ENCODE measurements at places on chromosomes 6 and 20.

- H3K36me3 ChIP-seq, result no peaks in the 10 kb centered on the region
- peak within 1 kb of the TSS; percentile 66 for H3K27ac ChIP-seq
- no peak for DNase-seq
Measured at GRCh38 chr6:33620856-33621710, at the start of gene ITPR3. TSS of gene ITPR3 (plus strand) at chr6:33621322. CDS start at chr6:33621603, 281 bp downstream.

DNA sequence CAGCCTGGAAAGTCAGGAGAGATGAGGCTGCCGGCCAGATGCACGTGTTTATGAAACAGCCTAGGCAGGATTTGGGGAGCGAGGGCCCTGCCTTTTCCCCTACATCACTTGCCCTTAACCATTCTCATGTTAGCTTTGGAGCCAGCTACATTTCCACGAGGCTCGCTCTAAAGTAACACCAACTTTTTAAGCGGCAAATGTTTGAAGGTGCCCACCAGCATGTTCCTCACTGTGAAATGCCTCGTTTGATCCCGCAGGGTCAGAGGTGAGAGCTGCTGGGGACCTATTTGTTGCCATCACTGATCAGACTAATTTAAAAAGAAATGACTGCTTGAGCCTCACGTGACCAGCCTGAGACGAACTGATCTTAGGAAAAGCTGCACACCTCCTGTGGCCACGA is 51.6 kb upstream of the DACT2 start:
- no peaks in the 10 kb centered on the region for H3K27me3 ChIP-seq
- no peaks in the 10 kb centered on the region for H3K36me3 ChIP-seq
- no peak overlapping the region for H3K4me3 ChIP-seq
- H3K27ac ChIP-seq, result no peak overlapping the region

DNA sequence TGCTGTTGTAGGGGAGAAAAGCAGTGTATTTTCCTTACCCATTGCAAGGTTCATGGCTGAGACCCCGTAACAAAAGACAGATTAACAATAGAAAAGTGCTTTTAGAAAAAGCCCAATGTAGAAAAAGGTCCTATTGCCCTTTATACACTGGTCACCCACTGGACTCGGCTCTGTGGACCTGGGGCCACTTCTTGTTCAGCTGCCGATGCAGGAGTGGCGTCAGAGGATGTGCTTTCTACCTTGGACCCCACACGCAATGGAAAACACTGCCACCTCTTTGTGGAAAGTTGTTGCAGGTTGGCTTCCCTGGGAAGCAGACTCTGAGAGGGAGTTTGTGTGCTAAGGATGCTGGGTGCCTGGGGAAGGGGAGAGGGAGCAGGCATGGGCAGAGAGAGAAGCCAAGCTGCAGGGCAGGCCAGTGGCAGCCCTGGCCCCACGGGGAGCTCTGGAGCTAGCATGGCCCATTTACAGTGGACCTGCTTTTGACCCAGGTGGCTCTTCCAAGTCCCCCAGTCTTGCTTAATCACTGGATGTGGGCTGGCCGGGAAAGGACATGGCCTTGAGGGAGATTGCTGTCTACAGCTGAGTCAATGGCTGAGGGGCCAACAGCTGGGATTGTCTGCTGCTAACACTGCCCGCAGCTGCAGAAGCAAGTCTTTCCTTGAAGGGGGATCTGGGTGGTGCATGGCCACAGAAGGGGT is 142.9 kb downstream of the CDC5L start:
- no peaks in the 10 kb centered on the region for H3K4me1 ChIP-seq

GRCh38 chr20:11810311-11811083 is 107.2 kb upstream of the BTBD3 start:
- H3K27me3 ChIP-seq, result no peaks in the 10 kb centered on the region
- peaks cover 4% of the 10 kb centered on the region for H3K4me1 ChIP-seq
- no peak for DNase-seq
- no peak overlapping the region for H3K4me3 ChIP-seq

DNA sequence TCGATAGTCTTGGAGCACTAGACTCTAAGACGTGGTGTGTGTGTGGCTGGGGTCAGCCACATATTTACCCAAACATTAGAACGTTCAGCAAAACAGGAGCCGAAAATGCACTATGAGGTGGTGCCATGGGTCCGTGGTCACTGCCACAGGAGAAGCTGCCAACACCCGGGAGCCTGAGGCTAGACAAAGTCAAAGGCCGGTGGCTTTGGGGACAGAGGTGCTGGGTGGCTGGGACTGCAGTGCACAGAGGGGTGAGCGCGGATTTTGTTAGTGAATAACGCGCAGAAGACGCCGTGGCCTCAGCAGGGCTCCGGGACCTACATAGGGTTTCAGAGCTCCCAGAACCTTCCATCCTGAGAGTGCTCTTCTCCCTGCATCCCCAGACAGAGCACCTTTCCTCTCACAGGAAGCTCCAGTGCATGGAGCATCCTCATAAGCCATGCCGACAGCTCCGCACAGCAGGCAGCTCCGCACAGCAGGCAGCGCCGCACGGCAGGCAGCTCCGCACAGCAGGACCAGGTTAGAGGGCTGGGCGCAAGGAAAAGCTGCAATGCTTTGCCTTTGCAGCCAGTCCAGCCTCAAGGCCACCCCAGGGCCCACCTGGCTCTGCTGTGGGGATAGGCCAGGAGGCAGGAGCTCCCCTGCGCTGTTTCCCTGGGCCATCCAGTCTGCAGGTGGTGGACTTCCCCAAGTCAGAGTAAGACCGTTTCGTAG is 304.1 kb downstream of the TAF4 start:
- H3K27ac ChIP-seq, result no peak overlapping the region
- DNase-seq, result no peak
- no peaks in the 10 kb centered on the region for H3K27me3 ChIP-seq
- H3K4me1 ChIP-seq, result no peaks in the 10 kb centered on the region
- no peaks in the 10 kb centered on the region for H3K36me3 ChIP-seq
- H3K4me3 ChIP-seq, result no peak overlapping the region

DNA sequence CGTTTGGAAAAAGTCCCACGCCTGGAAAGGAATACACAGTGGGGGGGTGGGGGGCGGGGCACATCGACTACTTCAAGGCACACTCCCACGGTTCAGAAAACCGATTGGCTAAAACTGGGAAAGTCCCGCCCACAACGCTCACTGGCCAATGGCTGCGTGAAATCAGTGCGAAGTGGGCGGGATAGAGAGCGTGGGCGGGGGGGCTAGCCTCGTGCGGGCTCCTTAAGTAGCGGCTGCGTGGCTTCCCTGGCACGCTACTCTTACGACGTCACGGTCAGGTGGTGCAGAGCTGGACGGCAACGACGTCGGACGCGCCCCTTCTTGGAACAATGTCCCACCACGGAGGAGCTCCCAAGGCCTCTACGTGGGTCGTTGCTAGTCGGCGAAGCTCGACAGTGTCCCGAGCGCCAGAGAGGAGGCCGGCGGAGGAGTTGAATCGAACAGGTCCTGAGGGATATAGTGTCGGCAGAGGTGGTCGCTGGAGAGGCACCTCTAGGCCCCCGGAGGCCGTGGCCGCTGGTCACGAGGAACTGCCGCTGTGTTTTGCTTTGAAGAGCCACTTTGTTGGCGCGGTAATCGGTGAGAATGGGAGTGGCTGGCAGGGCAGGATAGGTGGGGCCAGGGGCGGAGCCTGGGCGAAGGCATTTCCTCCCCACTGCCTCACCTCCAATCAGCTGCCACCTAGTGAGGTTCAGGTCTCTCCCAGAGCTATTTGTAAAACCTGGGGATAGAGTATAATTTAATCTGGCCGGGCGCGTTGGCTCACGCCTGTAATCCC is at the start of gene DDX43:
Gene DDX43, plus strand, starts transcription at position 252 of the 778 bp plus-strand sequence. Its CDS starts 78 bp downstream, at position 330.
- H3K27ac ChIP-seq, result peak within 1 kb of the TSS; percentile 58
- peak; percentile 32 for DNase-seq
- no peaks in the 10 kb centered on the region for H3K4me1 ChIP-seq
- H3K4me3 ChIP-seq, result peak within 1 kb of the TSS; percentile 41
- H3K36me3 ChIP-seq, result no peaks in the 10 kb centered on the region

GRCh38 chr6:47733879-47734558 is 35.6 kb downstream of the ADGRF4 start:
- DNase-seq, result no peak
- H3K27me3 ChIP-seq, result no peaks in the 10 kb centered on the region
- H3K4me3 ChIP-seq, result no peak overlapping the region
- H3K36me3 ChIP-seq, result no peaks in the 10 kb centered on the region
- no peak overlapping the region for H3K27ac ChIP-seq

GRCh38 chr20:21265261-21266190 is 37.6 kb upstream of the XRN2 start:
- no peaks in the 10 kb centered on the region for H3K36me3 ChIP-seq
- H3K27me3 ChIP-seq, result no peaks in the 10 kb centered on the region
- H3K27ac ChIP-seq, result no peak overlapping the region
- no peak overlapping the region for H3K4me3 ChIP-seq
- H3K4me1 ChIP-seq, result no peaks in the 10 kb centered on the region

DNA sequence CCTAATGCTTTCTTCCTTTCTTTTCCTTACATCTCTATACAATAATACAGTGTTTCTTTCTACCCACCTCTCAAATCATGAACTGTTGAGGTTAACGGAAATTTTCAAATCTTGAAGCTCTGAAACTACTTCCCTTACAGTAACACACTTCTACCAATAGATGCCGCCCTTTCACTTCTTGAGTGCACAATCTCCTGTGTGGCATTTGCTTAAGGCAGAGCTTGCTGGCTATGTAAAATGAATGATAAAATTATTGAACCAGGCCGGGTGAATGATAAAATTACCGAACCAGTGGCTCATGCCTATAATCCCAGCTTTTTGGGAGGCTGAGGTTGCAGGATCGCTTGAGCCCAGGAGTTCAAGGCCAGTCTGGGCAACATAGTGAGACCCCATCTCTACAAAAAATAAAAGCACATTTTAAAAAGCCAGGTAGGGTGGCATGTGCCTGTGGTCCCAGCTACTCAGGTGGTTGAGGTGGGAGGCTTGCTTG is 56.8 kb downstream of the KCNS1 start:
- no peaks in the 10 kb centered on the region for H3K36me3 ChIP-seq
- no peaks in the 10 kb centered on the region for H3K27me3 ChIP-seq
- no peak overlapping the region for H3K27ac ChIP-seq

All from ascending aorta (tissue), 2 donors.